Stimulated activated CD8-positive, alpha-beta memory T cell treated with anti-CD3 and anti-CD28 coated beads, Interleukin-15, amount 100 ng/mL, for 4 hours (primary cell): ENCODE measurements at places on chromosomes 5 and 9.

DNA sequence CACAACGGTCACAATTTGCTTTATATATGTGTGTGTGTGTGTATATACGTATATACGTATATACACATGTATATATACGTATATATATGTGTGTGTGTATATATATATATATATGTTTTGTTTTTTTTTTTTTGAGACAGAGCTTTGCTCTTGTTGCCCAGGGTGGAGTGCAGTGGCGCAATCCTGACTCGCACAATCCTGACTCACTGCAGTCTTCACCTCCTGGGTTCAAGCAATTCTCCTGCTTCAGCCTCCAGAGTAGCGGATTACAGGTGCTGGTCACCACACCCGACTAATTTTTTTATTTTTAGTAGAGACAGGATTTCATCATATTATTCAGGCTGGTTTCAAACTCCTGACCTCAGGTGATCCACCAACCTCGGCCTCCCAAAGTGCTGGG, 3.1 kb downstream of the RNF38 start:
- no peak for DNase-seq

- DNase-seq: no peak
These were observed 472.3 kb downstream of the LRRC70 start for GRCh38 chr5:63050916-63051315.

DNA sequence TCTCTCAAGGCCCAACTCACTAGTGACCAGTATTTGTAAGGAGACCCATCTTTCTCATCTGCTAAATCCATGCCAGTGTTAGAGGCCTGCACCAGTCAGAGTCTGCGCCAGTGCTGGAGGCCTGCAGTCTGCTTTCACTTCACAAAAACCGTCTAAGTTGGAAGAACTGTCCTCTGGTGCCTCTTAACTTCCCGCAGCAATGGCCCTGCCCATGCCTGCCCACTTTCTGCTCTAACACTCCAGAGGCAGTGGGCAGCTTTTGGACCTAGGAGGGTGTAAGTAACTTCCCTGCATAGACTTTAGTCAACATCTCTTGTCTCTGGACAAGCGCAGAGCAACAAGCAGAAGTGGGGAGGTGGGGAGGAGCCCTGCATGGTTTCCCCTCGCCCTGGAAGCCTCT, 152.9 kb downstream of the AUH start:
- DNase-seq: no peak

DNA sequence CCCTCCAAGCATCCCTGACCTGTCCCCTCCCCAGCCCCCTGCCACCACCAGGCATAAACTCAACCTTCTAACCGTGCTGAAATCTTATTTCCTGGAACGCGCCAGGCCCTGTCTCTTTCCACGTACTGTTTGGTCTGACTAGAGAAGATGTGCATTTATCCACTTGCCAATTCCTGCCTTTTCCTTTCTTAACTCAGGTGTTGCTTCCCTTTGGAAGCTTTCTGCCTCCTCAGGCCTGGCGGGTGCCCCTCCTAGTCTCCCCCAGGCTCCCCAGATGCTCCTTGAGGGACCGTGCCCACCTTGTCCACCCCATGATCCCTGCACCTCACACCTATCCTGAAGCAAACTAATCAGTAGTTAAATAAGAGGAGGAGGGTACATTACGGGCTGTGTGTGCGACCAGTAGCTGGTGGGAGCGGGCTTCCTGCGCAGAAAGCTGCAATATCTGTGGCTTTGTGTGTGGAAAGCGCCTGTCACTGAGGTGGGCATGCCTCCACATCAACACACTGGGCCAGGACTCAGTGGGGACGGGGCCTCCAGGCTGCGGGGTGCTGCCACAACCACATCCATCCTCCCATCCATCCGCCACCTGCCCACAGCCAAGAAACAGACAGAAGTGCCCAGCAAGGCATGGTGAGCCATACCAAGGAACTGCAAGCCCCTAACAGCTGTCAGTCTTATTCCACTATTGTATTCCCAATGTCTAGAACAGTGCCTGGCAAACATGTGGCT, 73.5 kb downstream of the COL23A1 start:
- DNase-seq: no peak

DNA sequence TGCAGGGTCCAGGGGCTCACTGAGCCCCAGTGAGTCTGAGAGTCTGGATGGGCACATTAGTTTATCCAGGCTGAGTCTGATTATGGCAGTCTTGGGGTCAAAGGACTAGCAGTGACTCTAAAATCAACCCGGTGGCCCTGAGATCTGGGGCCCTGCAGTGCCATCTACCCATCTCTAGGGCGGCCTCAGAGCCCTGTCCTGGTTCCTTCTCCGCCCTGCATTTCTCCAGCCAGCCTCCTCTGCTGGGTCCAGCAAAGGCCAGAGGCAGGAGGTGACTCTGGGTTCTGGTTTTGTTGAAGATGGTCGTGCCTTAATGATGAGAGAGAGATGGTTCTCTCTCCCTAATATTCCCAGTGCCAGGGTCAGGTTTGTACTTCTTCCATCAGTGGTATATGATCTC, 15.0 kb downstream of the DCANP1 start:
- DNase-seq: no peak

DNA sequence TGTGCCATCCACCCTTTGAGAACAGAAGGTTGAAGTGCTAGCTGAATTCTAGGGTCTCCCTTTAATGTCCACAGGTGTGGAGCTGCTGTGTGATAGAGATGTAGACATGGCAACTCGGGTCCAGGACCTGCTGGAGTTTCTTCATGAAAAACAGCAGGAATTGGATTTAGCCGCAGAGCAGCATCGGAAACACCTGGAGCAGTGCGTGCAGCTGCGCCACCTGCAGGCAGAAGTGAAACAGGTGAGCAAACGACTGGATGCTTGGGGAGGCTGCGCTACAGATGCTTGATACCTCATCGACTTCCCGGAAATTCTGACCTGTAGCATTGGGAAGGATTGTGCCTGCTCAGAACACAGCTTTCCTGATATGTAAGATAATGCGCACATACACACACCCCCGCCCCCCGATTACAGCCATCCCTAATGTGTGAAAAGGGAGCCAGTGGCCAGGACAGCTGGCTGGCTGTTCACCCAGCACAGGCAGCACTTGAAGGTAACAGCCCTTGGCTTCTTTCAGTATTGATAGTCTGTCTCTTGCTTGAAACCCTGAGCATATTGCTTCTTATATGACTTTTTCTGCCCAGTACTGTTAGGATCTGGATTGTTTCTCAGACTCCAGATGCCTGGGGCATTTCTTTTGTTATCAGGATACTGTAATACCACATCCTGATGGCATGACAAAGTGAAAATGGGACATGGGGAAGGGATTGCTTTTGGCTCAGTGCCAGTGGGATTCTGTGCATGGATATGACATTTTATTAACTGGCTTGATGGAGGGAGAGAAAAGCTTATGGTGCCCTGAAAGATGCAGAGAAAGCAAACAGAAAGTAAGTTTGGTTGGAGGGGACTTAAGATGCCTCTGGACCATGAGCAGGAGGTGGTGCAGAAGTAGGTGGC, 216.8 kb upstream of the OTULINL start:
- no peak for DNase-seq

DNA sequence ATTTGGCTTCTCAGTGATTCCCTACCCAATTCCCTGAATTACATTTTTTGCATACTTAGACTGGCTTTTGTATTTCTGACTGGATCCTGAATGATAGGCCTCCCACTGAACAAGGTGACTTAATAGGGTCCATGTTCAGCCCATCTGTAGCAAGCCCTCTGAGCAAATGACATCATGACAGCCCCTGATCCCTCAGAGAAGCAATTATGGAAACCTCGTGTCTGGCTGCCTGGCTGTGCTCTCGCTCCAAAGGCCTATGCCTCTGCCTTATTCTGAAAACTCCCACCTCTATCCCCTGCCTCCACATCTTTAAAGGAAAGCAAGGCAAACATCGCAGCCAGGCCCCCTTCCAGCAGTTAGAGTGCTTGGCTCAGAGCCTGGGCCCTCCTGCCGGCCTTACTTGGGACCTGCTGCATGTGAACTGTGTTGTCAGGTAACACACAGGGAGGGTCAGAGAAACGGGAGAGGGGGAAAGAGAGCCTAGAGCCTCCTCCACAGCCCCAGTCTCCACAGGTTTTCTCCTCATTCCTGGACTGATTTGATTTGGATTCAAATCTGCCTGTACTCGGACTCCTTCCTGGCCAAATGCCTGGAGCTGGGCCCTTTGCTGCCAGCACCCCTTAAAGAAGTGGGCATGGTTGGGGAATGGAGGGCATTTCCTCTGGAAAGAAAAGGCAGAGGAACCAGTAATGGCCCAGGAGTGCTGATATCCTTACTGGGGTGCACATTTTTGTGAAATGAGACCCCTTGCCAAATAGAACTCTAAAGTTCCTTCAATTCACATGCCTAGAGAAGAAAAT, 3.8 kb downstream of the DCANP1 start:
- no peak for DNase-seq

GRCh38 chr9:23621188-23621587, 204.9 kb downstream of the ELAVL2 start:
- DNase-seq: no peak

DNA sequence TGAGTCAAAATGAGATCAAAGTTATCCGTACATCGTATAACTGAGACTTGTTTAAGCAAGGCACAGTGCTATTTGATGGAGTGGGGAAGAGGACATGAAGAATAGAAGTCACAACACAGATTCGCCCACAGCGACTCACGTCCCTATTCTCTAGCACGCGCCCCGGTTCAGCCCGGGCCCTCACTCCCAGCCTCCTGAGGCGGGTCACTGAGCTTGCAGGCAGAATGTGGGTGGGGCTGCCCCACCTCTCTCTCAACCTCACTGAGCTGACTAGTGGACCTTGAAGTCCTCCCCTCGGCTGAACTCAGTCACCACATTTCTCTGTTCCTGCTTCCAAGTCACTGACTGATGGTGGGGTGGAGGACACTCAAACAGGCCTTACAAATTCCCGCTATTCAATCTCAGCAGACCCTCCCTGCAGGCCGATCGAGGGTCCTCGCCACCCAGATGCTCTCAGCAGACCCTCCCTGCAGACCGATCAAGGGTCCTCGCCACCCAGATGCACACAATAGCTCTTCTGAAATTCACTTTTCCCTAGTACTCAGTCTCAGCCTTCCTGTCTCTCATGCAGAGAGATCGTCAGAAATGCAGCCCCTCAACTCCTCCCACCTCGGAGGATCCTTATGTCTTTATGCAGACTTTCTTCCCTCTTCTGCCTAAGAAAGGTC, 12.9 kb downstream of the GLDC start:
- no peak for DNase-seq

GRCh38 chr9:110995420-110996340, 42.6 kb downstream of the LPAR1 start:
- no peak for DNase-seq

- DNase-seq: no peak
These were observed 51.5 kb upstream of the RNU6ATAC start for GRCh38 chr9:134215699-134216448.

- DNase-seq: no peak
These were observed 22.7 kb upstream of the NDUFS4 start for GRCh38 chr5:53537711-53538110.

DNA sequence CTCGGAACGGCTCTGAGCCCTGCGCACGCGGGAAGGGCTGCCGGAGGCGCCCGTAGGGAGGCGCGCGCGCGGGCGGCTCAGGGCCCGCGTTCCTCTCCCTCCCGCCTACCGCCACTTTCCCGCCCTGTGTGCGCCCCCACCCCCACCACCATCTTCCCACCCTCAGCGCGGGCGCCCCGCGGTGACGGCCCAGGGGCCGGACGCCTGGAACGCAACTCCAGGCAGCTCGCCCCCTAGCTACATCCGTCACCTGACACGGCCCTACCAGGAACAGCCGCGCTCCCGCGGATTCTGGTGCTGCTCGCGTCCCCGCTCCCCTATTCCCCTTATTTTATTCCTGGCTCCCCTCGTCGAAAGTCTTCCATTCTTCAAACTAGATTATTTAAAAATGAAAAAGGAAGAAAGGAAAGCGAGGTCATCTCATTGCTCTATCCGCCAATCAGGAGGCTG, at the start of gene CDKN2B-AS1:
Gene CDKN2B-AS1 (plus strand): TSS at position 236 of the 450 bp plus-strand sequence.
- DNase-seq: no peak

GRCh38 chr5:16815432-16815831, 120.7 kb downstream of the MYO10 start:
- DNase-seq: no peak

DNA sequence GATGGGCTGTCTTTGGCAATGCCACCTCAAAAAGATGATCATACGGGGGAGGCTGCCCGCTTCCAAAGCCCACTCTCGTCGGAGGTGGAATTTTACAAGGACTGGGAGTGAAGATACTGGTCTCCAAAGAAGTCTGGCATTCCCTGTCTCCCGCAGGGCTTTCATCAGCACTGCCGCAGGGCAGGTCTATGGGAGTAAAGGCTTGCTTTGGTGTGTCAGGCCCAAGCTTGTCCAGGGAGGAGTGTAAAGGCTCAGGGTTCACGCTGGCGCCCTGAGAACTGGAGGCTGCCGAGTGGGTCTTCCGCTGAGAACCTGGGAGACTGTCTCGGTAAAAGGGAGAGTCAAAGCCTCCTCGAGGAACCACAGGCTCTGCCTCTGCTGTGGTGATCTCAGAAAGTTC, 27.0 kb downstream of the SPACA9 start:
- no peak for DNase-seq

DNA sequence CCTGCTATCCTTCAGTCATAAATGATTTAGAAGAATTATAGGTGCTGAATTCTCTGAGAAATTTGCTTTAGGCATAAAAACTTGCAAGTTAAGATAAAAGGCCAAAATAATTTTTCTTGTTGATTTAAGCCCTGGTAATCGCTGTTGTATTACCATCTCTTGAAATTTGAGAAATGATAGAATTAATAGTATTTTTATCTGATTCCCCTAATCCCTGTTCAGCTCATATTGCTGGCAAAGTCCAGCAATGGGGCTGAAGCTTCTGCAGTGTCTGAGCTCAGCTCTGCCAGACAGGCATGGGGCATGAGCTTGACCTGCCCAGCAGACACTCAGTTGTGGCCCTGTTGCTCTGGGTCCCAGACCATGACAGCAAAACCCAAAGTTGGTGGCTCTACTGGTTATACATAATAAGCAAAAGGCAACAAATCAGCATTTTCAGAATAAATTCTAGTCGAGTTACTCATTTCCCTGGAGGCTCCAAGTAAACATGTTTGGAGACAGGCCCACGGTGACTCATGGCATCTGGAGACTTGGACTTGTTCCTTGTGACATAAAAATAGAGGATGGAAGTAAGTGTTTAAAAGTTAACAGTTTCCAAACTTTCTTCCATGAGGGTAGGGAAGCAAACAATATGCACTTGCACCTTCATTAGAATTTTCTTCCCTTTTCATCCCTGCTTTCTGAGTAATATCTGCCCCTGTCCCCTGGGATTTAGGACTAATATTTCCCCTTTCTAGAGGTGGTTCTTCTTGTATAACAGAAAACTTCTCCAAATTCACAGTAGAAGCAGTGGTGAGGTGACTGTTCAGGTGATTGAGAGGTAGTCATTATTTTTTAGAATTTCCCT, 60.2 kb upstream of the SLC2A8 start:
- no peak for DNase-seq
